ENCODE measurements at places on chromosomes 5 and 9.
A peak's percentile ranks its signal among the peaks of the same experiment; 100 is the strongest.

GRCh38 chr9:27599870-27600238 is 26.6 kb upstream of the C9orf72 start:
- DNase-seq, result no peak

- no peak for DNase-seq
These were observed 709 bp downstream of the FANCG start for GRCh38 chr9:35079041-35079425.

GRCh38 chr5:58477760-58478376 is 13.4 kb upstream of the GAPT start:
- DNase-seq, result no peak

GRCh38 chr5:76062502-76063041 is 20.6 kb upstream of the SV2C start:
- DNase-seq, result no peak

DNA sequence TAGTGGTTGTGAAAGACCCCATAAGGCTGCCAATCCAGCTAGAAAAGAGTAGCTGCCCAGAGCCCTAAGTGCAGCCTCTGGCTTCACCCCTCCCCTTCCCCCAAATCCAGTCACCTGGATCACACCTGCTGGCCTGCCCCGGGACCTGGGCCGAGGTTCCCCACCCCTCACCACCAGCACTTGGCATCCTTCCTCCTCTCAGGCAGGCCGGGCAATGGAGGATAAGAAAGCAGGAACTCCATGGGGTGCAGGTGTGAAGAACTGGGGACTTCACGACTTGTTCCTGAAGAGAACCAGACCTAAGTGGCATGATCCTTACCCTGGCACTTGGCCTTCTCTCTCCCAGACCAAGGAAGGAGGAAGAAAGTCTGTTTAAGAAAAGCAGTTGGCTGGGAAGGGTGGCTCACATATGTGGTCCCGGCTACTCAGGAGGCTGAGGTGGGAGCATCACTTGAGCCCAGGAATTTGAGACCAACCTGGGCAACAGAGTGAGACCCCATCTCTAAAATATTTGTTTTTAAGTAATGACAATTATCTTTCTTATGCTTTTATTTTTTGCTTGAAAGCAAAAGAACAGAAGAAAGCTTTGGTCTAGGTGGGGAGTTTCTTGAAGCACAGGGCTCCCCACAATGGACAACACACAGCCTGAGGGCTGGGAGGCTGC is 131.1 kb downstream of the PAX5 start:
- DNase-seq, result no peak

DNA sequence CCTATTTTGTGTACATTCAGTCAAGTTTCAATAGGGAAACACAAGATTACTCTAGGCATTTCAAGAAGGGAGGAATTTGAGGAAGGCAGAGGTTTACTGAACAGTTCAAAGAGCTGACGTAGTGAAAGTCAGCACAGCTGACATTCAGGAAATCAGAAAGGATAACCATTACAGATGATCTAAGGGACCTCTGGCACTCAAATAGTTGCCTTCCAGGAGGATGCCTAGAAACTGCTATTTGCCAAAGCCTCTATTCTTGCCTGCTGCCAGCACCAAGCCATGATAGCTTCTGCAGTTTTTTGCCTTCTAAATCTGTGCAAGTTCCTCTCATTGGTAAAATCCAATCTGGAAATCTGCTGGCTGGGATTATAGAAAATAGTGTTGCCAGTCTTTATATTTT is 373.1 kb downstream of the CSNK1G3 start:
- no peak for DNase-seq

- no peak for DNase-seq
These were observed 12.4 kb downstream of the PTTG1 start for GRCh38 chr5:160434022-160434531.

DNA sequence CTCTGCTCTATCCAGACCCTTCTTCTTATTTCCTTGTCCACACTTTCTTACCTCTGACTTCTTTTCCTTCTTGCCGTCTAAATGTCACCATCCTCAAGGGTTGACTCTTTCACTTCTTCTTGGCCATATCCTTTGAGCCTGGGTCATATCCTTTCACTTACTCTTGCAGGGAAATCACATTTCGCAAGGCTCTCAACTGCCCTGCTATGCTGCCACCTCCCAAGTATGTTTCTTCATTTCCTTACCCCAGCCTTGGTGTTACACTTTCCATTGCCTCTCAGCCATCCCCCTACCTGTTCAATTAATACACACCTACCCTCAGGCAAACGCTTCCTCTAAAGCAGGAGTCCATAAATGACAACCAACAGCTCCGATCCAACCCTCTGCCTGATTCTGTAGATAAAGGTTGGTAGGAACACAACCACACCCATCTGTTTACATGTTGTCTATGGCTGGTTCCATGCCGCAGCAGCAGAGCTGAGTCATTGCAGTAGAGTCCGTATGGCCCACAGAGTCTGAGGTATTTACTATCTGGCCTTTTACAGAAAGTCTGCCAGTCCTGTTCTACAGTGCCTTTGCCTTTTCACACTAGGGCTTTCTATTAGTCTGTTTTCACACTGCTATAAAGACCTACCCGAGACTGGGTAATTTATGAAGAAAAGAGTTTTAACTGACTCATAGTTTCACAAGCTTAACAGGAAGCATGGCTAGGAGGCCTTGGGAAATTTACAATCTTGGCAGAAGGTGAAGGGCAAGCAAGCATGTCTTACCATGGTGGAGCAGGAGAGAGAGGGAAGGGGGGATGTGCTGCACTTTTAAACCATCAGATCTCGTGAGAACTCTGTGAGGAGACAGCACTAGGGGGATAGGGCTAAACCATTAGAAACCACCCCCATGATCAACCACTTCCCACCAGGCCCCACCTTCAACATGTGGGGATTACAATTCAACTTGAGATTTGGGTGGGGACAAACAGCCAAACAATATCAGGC is 97.9 kb downstream of the SV2C start:
- no peak for DNase-seq

- DNase-seq, result no peak
These were observed 7.7 kb upstream of the EXOC3 start for GRCh38 chr5:435156-435790.

DNA sequence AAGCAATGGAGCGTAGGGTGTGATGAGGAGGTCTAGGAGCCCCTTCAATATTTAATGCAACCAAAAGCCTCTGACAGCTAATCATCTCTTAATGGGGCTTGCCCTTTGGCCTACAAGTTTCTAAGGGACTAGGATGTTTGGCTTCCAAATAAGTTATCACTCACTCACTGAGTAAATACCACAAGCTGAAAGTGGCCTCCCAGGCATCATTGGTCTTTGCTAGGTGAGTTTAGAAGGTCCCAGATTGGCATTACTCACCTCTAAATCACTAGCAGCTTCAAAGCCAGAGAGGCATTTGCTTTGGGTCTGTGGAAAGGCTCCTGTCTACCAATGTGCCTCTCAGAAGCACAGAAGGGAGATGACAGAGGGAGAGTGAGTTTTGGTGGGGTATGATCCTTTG is 344.2 kb downstream of the NTRK2 start:
- DNase-seq, result no peak

- no peak for DNase-seq
These were observed 381.1 kb downstream of the ZNF608 start for GRCh38 chr5:124365361-124365801.

- DNase-seq, result no peak
These were observed 95.3 kb upstream of the RASGRF2 start for GRCh38 chr5:80864706-80865435.

DNA sequence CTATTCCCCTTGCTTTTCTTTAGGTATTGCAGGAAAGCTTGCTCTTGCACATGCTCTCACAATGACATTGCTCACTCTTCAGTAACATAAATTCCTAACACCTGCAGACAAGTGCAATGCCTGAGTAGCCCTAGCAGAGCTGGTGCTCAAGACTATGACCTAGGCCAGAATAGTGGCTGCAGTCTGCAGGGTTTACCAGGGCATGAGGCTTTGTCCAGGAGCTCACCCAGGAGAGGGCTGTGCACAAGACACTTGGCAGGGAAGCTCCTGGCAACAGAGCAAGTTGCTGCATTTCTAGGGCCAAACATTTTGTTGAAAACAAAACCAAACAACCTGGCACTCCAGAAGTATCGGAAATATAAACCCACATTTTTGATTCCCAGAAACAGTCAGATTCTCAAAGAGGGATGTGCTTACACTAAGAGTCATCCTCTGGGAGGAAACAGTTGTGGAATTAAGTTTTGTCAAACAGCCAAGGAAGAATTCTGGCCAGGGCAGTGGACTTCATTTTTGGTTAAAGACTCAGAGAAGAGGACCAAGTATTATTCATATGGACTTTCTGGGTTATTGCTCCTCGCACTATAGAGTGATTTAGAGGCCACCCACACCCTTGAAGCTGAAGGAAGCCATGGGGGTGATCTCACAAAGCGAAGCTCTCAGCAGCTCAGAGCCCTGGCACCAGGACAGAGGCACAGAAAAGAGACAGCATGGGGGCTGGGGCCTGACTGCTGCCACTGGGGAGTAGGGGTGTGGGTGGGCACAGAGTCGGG is 44.9 kb downstream of the MACROH2A1 start:
- peak; percentile 96 for DNase-seq

- peak; percentile 15 for DNase-seq
These were observed 355.5 kb downstream of the TLR4 start for GRCh38 chr9:118059484-118060278.

DNA sequence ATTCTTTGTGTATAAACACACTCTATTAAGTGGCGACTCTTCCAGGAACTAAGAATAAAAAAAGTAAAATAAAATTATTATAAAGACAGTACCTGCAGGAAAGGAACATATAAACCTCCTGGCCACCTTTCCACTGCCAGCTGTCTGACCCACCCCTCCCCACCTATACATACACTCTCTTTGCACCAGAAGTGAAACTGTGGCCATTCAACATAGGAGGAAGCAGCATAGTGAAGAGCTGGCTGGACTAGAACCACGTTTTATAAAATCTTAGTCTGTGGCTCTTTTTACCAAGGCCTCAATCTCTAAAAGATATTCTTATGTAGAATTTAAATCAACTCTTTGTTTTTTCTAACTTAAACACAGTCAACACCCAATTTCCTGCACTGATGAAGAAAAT is 289.6 kb downstream of the GABRB2 start:
- DNase-seq, result no peak

- peak; percentile 87 for DNase-seq
These were observed 46.4 kb downstream of the ANXA2R start for GRCh38 chr5:42993516-42994245.

DNA sequence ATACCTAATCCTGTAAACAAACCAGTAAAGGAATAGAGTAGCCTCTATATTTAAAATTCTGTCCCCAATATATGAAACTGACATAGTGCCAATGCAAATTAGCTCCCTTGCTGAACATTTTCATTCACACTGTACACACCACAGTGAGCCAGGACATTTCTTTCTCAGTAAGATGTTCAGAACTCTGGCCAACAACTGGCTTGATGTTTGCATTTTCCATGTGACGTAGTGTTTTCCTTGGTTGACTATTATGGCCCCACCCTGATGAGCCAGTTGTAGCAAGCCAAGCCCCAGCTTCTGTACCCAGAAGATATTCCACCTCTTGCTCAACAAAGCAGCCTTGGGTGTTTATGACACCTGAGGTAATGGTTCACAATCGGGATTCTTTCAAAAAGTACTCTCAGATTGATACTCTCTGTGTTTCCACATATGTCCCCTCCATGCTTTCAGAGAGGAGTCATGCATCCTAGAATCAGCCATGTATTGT is 17.7 kb upstream of the ANXA1 start:
- DNase-seq, result peak; percentile 67

DNA sequence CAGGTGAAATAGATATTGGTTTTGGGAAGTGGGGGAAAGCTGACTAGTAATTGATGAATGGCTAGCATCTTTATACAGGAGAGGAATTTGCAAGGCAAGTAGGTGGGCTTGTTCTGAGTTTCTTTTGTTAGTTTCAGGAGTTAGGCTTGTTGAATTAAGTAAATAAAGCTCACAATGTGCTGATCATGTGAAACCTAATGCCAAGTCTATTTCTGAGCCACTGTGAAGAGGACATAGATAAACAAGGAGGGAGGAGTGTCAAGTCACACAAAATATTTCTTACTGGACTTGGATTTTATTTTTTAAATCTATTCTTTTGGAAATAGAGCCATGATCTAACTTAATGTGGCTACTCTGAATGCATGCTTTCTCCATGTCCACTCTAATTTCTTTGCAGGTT is 19.9 kb downstream of the GDA start:
- DNase-seq, result no peak

GRCh38 chr9:70046274-70047070 is 2.8 kb downstream of the MAMDC2 start:
- DNase-seq, result no peak

GRCh38 chr5:123482258-123482657 is 29.7 kb upstream of the CSNK1G3 start:
- DNase-seq, result no peak

GRCh38 chr5:72167804-72168203 is 60.5 kb downstream of the MAP1B start:
- peak; percentile 83 for DNase-seq

DNA sequence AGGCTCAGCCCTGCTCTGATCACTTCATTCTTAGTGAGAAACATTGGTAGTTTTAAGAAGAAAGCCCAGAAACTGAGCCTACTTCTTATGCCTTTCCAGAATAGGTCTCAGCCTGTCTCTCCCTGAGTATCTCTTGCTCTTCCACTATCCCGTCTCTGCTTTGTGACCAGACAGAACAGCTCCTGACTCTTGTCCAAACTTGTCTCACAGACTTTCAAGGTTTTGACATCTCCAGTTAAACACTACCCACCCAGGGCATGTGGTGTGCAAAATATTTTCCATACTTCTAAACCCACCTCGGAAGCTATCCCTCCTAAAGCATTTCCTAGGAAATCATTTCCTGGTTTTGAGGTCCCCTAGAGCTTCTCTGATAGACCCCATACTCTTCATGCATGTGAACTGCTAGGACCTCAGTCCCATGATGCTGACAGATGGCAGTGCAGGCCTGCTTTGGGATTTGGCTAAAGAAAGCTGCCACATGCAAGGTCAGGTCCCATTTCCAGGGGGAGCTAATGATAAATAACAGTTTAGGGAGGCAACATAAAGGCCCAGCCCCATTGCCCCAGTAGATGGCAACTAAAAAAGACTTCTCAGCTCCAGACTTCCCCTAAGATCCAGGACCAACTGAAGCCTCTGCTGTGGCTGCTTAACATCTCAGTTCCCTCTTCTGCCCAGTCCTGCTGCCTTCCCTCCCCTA is 211.5 kb downstream of the MED10 start:
- no peak for DNase-seq

- DNase-seq, result no peak
These were observed 12.4 kb downstream of the SLC30A5 start for GRCh38 chr5:69105996-69106906.

- peak; percentile 97 for DNase-seq
These were observed 294.8 kb upstream of the KLF4 start for GRCh38 chr9:107784235-107784958.

- DNase-seq, result no peak
These were observed 168.6 kb downstream of the PRELID2 start for GRCh38 chr5:145666591-145666990.

DNA sequence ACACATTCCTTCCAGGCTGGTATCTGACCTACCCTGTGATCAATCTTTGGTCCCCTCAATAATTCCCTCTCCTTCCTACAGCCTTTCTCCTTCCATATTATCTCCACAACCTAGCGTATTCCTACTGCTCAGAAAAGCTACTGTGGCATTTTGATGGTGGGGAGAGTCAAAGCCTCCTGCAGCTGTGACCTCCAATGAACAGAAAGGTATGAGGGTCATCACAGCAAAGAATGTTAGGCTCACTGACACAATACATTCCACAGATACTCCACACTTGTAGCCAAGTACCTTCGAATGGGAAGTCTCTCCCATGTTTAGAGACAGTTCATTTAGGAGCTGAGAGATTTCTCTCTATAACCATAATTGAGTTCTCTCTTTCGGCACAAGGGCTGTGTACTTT is 5.9 kb downstream of the FBN2 start:
- no peak for DNase-seq

- no peak for DNase-seq
These were observed 143.8 kb downstream of the PALM2AKAP2 start for GRCh38 chr9:109923806-109924205.

- DNase-seq, result peak; percentile 16
These were observed 966 bp downstream of the SNX2 start for GRCh38 chr5:122775550-122776542.

Data from fibroblast of mammary gland (primary cell).